ENCODE measurements at places on chromosomes 16 and 17.

DNA sequence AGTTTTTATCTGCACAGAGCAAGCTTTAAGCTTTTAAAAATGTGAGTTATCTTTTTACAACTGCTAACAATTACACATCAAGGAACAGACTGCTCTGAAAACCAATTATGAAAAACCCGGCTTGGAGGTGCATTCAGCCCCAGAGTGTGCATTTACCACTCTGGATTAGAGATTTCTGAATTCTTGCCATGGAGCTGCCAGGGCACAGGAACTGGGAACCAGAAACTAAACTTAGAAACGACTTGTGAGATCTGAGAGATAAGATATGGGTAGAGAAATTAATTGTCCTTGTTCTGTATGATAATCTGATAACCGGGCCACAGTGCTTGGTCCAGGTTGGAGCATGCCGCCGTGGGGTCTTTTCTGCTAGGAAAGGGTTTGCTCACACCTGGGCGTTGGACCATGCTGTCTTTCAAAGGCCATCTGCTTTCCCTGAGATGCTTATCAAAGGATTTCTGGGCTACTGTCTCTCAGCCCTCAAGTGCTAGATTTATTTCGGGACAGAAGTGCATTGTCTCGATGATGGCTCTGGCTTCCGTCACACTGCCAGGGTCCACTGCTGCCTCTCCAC lies 210.0 kb downstream of the MAF start:
- DNase-seq = no peak

DNA sequence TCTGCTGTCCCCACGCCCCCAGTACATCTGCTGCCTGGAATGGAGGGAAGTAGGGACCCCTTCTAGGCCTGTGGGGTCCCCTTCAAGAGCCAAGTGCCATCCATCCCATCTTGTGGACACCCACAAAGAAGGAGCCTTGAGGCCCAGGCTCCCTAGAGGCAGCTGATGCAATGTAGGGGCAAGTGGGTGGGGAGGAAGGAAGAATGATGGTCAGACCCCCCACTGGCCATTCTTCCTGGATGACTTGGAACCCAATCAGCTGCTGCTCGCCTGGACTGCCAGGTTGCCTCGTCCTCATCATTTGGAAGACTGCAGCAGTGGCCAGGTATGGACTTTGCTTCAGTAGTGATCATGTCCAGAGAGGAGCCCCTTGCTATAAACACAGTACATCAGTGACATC lies 48.9 kb downstream of the SMPD3 start:
- DNase-seq = no peak

GRCh38 chr16:27241658-27242057 lies 26.9 kb downstream of the NSMCE1 start:
- DNase-seq = peak; percentile 38

- no peak for DNase-seq
Measured at GRCh38 chr17:33046361-33047255, 55.0 kb downstream of the SPACA3 start.

- no peak for DNase-seq
Measured at GRCh38 chr17:56034197-56034635, 119.1 kb upstream of the ANKFN1 start.

DNA sequence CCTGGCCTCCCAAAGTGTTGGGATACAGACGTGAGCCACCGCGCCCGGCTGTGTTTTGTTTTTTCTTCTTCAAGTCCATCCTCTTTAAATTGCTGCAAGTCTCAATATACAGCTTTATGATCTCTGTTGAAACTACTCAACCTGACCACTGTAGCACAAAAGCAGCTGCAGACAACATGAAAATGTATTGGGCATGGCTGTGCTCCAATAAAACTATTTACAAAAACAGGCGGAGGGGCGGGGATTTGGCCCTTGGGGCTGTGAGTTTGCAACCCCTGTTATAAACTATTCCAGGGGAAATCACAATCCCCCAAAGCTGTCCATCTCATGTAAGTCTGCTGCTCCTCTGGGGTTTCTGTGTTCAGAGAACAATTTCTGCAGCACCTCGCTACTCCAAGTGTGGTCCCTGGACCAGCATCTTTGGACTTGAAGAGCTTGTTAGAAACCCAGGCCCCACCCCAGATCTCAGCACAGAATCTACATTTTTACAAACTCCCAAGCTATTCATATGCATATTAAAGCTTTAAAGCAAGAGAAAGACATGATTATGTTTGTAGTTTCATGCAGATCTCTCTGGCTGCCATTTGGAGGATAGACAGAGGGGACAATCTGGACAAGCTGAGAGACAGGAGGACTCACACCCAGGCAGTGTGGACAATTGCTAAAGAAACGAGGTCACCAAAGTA lies 33.6 kb downstream of the TEKT5 start:
- DNase-seq = no peak
